ENCODE measurements at places on chromosomes 7 and 10.

GRCh38 chr10:95909561-95909960, 1.8 kb downstream of the CC2D2B start:
- DNase-seq = no peak

- DNase-seq = no peak
These were observed 72.5 kb downstream of the CHRM2 start for GRCh38 chr7:136940917-136941316.

GRCh38 chr7:34277803-34278199, 372.5 kb downstream of the BMPER start:
- DNase-seq = no peak

DNA sequence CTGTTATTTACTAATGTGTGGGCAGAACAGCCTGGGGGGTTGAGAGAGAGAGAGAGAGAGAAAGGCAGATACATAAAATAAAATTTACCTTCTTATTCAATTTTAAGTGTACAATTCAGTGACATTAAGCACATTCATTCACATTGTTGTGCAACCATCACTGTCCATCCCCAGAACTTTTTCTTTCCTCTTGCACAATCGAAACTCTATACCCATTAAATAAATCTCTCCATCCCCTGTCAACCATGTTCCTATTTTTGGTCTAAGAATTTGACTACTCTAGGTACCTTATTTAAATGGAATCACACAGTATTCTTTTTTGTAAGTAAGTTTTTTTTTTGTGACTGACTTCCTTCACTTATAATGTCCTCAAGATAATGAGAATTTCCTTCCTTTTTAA, 181.6 kb downstream of the SND1 start:
- no peak for DNase-seq

DNA sequence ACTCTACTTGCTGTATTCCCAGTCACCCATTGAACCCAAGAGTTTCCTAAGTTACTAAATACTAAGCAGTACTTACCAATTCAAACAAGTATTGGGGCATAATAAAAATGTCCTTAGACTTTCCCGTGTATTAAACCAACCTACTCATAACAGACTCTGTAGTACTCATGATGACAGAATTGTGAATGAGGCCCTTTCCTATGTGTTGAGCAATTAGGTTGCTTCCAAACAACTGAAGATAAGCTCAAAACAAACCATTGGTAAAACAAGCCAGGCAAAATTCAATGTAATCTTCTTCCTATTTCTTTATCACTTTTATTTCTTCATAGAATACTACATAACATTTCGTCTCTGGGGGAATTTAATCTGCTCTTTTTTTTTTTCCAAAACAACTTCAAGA, 106.5 kb upstream of the ANK3 start:
- DNase-seq = no peak

DNA sequence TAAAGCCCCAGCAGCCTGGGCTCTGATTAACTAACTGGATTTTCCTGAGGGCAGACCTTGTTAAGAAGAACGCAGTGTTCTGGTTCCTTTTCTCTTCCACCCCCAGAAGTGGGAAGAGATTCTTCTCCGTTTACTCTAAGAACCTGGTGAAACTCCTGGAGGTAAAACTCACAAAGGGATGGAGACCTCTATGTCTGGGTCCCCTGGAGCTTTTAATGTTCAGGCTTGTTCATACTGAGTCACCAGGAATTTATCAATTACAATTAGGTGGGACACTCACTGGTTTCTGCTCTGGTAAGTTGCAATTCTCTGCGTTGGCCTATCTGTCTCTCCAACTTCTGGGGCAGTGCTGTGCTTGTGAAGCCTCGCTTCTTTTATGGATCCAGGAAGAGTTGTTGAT, 73.3 kb upstream of the CACNB2 start:
- no peak for DNase-seq

- no peak for DNase-seq
These were observed 59.4 kb downstream of the CDK14 start for GRCh38 chr7:90655566-90655965.

- no peak for DNase-seq
These were observed 178.1 kb downstream of the ELFN1 start for GRCh38 chr7:1848013-1848640.

- no peak for DNase-seq
These were observed 23.3 kb upstream of the AGBL3 start for GRCh38 chr7:134963036-134963435.

DNA sequence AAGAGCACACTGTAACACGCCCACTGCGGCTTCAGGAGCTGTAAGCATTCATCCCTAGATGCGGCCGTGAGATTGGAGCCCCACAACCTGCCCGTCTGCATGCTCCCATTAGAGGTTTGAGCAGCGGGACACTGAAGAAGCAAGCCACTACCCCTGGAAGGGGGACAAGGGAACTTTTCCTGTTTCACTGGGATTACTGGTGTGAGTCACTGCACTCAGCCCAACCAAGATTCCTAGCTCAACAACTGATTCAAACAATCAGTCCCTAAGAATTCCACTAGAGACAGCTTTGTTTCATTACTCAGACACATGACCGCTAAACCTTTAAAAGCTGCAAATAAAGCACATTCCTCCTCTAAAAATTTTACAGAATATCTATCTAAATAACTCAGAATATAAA, 69.8 kb downstream of the ORC5 start:
- no peak for DNase-seq

GRCh38 chr10:63767138-63767801, 246.1 kb downstream of the REEP3 start:
- peak; percentile 64 for DNase-seq

DNA sequence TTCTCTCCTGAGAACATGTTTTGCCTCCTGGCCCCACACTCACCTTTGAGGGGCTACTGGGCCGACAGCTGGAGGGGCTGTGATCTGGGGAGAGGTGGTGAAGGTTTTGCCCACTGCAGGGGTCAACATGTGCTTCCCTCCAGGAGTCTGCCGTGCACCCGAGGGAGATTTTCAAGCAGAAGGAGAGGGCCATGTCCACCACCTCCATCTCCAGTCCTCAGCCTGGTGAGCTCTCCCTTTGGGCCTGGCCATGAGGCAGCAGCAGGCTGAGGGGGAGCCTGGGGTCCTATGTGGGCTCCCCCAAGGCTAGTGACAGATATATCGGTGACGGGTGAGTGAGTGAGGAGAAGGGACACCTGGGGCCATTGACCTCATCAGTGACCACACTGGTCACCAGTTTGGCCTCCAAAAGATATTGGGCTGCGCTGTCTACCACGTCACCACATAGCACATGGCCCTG, 6.6 kb downstream of the PGAM2 start:
- DNase-seq = no peak

DNA sequence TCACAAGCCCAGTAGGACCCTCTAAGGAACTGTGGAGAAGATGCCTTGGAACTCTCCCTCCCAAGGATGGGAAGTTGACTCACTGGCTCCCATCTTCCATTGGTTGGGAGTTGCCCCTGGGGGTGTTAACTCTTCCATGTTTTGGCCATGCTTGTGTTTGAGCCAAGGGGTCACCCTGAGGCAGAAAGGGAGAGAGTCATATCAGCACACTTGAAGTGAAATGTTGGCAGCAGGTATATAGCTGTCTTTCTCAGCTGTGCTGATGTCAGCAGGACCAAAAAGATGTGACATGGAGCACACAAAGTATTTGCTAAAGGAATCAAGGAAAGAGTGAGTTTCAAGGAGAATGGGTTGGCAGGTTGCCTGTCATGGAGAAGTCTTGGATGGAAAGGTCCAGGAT, 359.4 kb downstream of the RPS24 start:
- no peak for DNase-seq

All from Kasumi-1 (cell line).